ENCODE measurements at places on chromosomes 11 and 22.

- DNase-seq, result peak; percentile 26
Measured at GRCh38 chr11:11978792-11979487, 29.5 kb downstream of the DKK3 start.

GRCh38 chr11:43197379-43197778 lies 114.4 kb upstream of the API5 start:
- no peak for DNase-seq

- no peak for DNase-seq
Measured at GRCh38 chr11:112195951-112196351, 20.6 kb downstream of the BCO2 start.

GRCh38 chr11:3165152-3165705 lies at the start of gene OSBPL5:
Gene OSBPL5, minus strand, starts transcription at chr11:3165310. Its CDS starts 36,162 bp downstream, at chr11:3129148.
- DNase-seq, result no peak

DNA sequence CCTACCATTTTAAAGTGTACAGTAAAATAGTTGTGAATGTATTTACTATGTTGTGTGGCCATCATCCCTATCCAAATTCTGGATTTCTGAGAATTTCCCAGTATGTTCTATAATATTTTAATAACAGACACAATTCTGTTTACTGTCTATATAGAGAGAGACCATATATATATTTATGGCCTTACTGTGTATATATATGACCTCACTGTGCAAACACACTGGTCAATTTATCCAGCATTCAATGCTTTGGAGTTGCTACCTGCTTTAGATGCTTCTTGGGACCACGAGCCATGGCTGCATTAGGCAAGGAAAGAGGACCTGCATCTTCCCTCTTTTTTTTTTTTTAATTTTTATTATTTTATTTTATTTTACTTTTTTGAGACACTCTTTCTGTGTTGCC lies 40.2 kb downstream of the SWAP70 start:
- DNase-seq, result no peak

DNA sequence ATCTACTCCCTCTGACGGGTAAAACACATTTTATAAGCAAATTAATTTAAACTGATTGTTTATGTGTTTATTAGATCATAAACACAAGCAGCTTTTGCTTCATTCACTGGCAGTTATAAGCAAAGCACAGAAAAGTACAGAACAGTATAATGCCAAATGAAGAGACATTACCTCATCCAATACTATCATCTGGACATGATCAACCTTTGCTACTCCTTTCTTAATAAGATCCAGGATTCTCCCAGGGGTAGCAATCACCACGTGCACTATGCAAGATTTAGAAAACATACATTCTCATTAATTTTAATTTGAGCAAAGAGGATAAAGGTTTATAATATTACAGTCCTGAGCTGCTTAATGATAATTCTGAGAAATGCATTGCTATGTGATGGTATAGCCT lies 27.9 kb downstream of the DDX6 start:
- no peak for DNase-seq
